ENCODE measurements at places on chromosomes 1 and 21.
A peak's percentile ranks its signal among the peaks of the same experiment; 100 is the strongest.

DNA sequence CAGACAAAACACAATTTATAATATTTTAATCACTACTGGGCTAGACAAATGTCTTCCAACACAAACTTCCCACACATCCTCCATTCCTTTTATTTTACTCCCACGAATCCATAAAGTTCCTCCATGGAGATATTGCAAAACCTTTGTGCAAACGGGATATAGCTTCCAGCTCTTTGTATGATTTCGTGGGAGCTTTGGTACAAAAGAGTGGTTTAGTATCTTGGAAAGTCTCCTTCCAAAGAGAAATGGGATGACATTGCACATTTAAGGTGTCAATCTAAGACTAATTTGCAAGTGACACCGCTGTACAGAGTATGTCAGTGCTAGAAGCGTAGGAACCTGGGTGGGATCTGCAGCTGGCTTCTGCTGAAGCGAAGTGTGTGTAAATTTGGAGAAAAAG lies 455.2 kb upstream of the RUNX1 start:
- no peak for DNase-seq

DNA sequence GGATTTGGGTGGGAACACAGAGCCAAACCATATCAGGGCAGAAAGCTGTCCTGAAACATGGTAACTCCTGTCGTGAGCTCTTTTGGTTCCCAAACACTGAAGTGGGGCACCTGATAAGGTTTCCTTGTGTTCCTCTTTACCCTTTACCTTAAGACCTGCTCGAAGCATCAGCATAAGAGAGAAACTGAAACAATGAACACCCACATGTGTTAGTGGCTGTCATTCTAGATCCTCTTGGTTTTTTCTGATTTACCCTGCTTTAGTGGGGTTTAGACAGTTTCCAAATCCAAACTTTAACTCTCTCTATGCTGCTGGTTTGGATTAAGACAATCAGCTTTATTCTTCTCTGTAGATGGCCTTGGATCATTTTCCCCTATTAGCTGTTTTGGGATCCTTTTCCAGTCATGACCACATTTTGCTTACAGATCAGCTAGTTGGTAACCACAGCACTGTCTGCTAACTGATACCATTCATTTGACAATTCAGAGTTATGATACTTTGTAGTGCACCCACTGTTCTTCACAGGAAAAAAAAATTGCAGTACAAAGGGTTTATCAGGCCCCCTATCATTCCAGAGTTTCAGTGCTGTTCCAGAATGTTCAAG lies 975 bp upstream of the MNDA start:
- no peak for DNase-seq

- no peak for DNase-seq
Observed at GRCh38 chr1:56202796-56203492, 376.4 kb downstream of the PLPP3 start.

GRCh38 chr1:209383422-209383821 lies 200.1 kb upstream of the CAMK1G start:
- DNase-seq: no peak

GRCh38 chr1:8031176-8031785 lies 5.2 kb upstream of the ERRFI1 start:
- DNase-seq: peak; percentile 29

GRCh38 chr1:234840843-234841242 lies 230.9 kb upstream of the IRF2BP2 start:
- no peak for DNase-seq

DNA sequence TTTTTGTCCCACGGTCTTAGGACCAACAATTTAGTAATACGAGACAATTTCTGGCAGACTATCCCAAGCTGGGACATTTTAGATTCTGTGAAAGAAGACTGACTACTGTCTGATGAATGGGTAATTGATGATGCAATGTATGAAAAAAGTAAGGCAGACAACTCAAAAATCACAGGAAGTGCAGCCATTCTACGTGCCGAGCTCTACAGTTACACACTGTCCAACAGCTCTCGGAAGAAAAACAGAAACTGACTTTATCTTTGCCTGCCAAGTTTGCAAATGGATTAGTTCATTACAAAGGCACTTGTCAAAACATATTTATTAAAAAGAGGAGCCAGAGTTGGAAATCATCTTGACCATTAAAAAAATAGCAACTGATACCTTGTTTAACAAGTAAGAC lies 31.3 kb downstream of the ZBTB8B start:
- DNase-seq: no peak

DNA sequence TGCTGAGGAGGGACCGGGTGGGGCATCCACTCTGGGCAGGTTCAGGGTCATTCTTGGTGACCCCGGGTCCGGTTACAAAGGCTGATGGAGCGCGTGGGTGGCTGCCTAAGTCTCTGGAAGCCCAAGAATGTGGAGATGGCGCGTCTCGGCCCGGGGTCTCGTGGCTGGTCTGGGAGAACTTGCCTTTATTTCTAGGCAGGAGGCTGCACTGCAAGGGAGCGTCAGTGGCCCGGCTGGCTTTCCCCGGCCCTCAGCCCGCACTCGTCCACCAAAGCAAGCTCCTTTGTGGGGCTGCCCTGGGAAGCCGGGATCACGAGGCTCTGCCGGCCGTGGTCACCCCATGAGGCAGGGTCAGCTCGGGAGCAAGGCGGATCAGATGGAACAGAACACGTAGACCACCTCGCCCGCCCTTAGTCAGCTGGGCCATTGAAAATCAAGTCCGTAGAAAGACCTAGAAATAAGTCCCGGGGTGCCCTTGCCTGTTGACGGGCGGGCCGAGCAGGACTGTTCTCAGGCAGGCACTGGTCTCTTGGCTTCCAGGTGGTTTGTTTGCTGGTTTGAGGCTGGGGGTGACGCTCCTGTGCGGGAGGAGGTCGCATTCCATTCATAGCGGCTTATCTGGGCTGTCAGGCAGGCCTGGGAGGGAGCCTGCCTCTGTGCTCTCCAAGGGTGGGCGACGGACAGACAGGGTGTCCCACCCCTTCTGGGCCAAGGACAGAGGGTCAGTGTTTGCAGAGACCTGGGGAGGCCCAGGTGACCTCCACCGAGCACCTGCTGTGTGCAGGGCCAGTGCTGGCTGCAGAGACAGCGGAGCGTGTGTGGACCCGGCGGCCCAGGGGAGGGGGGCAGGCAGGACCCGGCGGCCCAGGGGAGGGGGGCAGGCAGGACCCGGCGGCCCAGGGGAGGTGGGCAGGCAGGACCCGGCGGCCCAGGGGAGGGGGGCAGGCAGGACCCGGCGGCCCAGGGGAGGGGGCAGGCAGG lies 25.8 kb downstream of the COL18A1 start:
- no peak for DNase-seq

- DNase-seq: no peak
Observed at GRCh38 chr1:83023212-83023611, 975.7 kb downstream of the TTLL7 start.

- DNase-seq: no peak
Observed at GRCh38 chr1:203091761-203092330, 6.0 kb upstream of the MYOG start.

GRCh38 chr1:203517426-203518110 lies 23.6 kb downstream of the OPTC start:
- no peak for DNase-seq

- peak; percentile 83 for DNase-seq
Observed at GRCh38 chr1:8004803-8005573, 21.1 kb downstream of the ERRFI1 start.

DNA sequence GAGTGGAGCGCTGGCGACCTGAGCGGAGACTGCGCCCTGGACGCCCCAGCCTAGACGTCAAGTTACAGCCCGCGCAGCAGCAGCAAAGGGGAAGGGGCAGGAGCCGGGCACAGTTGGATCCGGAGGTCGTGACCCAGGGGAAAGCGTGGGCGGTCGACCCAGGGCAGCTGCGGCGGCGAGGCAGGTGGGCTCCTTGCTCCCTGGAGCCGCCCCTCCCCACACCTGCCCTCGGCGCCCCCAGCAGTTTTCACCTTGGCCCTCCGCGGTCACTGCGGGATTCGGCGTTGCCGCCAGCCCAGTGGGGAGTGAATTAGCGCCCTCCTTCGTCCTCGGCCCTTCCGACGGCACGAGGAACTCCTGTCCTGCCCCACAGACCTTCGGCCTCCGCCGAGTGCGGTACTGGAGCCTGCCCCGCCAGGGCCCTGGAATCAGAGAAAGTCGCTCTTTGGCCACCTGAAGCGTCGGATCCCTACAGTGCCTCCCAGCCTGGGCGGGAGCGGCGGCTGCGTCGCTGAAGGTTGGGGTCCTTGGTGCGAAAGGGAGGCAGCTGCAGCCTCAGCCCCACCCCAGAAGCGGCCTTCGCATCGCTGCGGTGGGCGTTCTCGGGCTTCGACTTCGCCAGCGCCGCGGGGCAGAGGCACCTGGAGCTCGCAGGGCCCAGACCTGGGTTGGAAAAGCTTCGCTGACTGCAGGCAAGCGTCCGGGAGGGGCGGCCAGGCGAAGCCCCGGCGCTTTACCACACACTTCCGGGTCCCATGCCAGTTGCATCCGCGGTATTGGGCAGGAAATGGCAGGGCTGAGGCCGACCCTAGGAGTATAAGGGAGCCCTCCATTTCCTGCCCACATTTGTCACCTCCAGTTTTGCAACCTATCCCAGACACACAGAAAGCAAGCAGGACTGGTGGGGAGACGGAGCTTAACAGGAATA lies 4.2 kb downstream of the TFAP2E start:
- DNase-seq: no peak

DNA sequence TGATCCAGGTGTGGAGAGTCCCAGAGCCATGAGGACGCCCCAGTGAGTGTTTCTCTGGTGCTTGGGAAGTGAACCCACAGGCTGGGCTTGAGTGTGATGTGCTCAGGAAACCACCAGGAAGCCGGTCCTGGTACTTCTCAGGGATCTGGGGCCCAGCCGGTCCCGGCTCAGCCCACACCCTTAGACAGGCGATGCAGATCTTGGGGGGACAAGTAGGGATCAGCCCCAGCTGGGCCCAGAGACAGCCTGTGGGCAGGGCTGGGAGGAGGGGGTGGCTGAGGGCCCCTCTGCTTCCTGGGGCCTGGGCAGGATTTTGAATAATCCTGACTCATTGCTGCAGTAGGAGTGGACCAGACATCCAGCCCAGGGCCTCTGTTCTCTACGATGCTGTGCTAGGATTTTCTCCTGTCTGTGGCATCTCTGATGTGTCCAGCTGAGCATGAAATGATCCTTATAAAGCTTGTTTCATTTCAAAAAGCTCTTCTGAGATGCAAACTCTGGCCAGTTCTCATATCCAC lies 698.0 kb downstream of the PTPRU start:
- no peak for DNase-seq

DNA sequence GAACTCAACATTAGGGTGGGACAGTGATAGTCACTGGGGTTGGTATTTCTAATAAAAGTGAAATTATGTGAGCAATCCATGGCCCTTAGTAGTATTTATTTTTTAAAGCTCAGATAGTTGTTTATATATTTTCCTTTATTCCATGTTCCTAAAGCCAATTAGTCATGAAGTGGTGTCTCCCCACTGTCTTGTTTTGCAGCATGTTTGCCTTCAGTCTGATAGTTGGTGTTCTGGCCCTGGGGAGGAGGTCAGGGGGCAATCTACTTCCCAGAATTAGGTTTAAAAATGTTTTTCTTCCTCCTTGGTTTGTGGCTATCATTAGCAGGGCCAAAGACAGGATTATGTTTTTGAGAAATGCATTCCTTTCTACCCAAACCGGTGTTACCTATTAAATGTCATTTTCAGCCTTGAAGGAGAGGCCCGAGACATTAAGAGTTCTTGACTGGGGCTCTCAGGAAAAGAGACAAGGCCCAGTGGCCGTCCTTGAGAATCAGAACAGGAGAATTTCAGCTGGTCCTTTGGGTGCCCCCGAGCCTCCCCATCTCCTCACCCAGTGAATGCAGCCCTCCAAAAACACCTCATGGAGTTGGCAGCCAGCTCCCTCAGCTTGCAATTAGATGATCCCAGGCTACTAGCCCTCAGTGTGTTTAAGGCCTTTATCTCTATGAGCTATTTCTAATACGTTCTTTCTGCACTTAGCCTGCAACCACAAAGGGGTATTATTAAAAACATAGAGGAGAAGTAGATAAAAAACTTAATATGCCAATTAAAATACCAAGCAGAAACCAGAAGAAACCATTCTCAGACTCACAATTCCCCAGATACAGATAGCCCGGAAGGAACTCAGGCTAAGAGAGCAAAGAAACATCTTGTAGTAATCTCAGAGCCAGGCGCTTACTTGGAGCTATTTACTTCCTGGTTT lies 71.3 kb upstream of the NGF start:
- DNase-seq: no peak

- no peak for DNase-seq
Observed at GRCh38 chr1:162710345-162710744, 78.1 kb downstream of the DDR2 start.

DNA sequence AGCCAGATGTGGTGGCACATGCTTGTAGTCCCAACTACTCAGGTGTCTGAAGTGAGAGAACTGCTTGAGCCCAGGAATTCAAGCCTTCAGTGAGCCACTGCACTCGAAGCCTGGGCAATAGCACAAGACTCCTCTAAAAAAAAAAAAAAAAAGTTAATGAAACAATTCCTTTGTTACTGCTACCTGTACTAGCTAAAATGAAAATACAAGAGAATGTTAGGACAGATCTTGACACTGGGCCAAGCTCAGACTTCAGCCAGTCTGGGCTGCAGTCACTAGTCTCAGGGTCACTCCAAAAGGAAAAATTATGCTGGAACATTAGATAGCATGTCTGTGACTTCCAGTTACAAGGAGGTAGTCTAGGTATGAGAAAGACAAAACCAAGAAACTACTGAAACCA lies 56.5 kb downstream of the TRIM33 start:
- DNase-seq: no peak

DNA sequence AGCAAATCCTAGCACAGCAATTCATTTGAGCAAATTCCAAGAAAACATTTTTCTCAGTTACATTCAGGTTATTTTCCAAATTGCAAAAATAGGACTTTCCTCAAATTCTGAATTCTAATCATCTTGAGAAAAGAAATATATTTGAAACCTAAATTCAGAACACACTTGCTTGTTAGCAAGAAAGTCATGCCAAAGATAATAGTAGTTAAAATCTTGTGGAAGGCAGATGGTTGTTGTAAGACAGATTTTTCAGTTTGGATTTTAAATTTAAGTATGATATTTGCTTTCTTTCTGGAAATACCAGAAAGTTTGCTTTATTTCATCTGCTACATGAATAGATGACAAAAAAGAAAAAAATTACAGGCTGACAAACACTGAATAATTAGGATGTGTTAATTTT lies 29.1 kb downstream of the SNX7 start:
- DNase-seq: no peak

DNA sequence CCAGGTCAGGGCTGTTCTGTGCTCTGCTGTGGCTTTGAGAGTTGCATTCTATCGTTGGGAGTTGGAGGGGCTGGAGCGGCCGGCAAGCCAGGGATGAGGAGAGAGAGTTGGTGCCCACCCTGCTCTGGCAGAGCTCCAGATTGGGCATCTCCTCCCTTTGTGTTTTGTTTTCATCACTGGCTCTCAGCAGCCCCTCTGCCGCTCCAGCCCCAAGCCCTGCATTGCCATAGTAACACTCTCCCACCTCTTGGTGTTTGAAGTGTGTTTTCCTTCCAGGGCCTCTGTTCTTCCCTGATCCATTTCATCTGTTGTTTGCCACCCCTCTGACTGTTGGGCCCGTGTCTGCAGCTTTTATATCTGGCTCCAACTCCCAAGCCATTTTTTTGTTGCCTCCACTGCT lies 152.7 kb downstream of the URB2 start:
- peak; percentile 27 for DNase-seq

GRCh38 chr1:109873278-109874175 lies 37.1 kb upstream of the CSF1 start:
- no peak for DNase-seq
